ENCODE measurements at places on chromosomes 2 and 18. TPM values are rescaled to one million over a fixed set of nuclear protein-coding genes. Genes with fewer than 3 reads are reported as not detected.

The MYCN gene
- polyA plus RNA-seq = 38.1 TPM

DNA sequence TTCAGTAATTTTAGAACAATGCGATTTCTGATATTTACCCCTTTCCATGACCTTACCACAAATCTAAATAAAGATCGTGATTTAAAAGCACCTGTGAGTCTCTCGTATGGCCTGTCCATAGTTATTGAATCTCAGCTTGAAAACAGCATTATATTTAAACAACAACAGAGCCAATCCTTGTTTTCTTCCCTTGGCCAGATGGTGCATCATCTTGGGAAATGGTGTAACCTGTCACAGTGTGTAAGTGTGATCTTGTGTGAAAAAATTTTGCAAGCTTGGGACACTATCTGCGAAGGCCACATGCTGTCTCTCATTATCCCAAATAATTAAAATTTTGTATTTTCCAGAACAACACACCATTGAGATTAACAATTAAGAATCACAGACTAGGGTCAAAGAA is 262.7 kb upstream of the SPHKAP start:
- no peak for DNase-seq

GRCh38 chr2:29293830-29294438 is 178.7 kb downstream of the CLIP4 start:
- DNase-seq = peak; percentile 70

DNA sequence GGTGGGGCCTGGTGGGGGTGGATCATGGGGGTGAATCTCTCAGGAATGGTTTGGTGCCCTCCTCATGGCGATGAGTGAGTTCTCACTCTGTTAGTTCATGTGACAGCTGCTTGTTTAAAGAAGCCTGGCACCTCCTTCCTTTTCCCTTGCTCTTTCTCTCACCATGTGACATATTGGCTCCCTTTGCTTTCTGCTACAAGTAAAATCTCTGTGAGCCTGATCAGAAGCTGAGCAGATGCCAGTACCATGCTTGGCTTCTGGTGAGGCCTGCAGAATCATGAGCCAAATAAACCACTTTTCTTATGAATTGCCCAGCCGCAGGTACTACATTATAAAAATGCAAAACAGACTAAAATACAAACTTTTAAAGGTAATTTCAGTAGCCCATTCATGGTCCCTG is 73.4 kb upstream of the TEX51 start:
- DNase-seq = no peak

The CTAGE1 gene
- polyA plus RNA-seq = 0.03 TPM

- DNase-seq = no peak
Measured at GRCh38 chr18:54673936-54674335, 82.9 kb downstream of the DYNAP start.

DNA sequence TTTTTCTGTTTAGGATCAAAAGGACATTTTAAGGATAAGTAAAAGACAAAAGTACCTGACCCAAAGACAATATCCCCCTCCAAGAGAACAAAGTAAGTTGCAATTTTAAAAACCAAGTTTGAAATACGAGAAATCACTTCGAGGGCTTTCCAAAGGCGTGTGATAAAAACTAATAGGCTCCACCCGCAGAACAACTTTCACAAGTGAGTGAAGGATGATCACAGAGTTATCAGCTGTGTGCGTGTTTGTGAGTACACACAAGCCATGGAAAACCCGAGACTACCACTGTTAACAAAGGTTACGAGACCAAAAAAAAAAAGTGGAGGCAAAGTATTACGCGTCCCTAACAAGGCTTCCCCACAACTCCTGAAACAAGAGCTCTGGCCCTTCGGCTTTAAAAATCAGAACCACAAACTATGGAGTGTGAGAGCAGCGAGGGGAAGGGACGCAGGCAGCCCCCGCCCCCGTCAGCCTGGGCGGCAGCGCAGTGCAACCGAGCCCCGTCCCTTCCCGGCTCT is 719 bp downstream of the SMAD2 start:
- no peak for DNase-seq

- DNase-seq = no peak
Measured at GRCh38 chr2:151630372-151630771, 103.9 kb downstream of the NEB start.

DNA sequence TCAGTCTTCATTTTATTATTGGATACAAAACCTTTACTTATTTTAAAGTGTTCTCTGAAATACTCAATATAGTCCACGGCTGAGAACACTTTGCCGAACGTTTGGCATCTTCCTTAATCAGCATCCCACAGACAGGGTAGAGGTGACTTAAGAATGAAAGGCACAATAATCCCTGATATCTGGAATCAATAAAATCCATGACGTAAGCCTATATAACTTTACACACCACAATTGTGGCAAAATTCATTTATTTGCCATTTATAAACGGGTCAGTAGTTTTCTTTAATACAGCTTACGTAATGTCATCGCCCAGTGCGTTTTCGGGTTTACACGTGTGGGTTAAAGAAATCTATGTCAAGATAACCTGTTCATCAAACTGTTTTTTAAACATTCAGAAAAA is 1.3 kb downstream of the MGAT4A start:
- no peak for DNase-seq

DNA sequence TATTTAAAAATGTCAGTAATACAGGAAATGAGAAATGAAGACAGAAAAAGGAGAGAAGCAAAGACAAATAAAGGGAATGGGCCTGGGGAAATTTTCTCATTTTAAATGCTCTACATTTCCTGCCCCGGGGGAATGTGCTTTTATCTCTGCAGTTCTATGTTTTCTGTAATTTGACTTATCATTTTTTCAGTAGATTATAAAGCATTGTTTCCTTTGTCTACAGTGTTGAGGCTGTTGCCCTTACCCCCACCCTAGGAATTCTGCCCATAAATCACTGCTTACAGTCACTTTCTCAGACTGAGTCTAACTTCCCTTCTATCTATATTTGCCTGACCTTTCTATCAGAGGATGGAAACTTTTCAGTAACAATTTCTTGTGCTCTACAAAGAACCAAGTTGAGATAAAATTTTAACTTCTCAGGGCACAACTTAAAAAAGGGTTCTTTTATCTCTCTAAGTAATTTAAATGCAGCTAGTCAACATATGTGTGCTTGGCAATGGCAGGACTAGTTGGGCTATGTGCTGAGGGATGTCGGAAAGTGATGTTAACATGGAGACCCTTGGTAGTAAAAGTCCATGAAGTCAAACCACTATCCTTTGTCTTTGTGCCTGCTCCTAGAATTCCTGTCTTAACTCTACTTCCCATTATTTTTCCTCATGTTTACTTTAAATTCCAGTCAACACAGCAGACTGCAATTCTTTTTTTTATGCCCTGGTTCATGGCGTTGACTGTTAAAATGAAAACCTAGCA is 146.5 kb upstream of the MMADHC start:
- DNase-seq = peak; percentile 66

- DNase-seq = no peak
Measured at GRCh38 chr2:68687018-68687417, 43.6 kb downstream of the PROKR1 start.

DNA sequence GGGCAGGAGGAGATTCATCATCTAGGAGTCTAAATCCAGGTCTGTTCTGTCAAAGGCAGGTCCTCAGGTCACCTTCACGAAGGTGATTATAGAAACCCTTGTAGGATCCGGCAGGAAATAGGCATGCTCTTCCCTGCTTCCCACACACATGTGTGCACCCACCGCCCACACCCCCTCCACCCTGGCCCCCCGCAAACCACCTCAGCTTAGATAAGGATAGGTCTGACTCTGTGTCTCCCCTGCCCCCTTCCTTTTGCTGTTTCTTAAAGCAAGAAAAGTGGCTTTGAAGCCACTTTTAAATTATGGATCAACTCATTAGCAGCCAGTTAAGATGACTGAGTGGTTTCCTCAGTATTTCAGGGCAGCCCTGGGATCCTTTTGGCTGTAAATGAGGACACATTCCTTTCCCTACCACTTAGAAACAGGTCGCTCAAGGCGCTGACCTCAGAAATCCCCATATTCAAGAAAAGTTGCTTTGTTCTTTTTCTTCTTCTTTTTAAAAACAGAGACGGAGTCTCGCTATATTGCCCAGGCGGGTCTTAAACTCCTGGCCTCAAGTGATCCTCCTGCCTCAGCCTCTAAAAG is 14.5 kb upstream of the CIB4 start:
- DNase-seq = no peak

GRCh38 chr2:239296020-239296932 is 104.5 kb downstream of the HDAC4 start:
- DNase-seq = no peak

The OSBPL6 gene
- 6.9 TPM for polyA plus RNA-seq

GRCh38 chr2:233242231-233242927 is 9.1 kb upstream of the ATG16L1 start:
- DNase-seq = no peak

- DNase-seq = no peak
Measured at GRCh38 chr2:226644399-226644865, 155.2 kb downstream of the IRS1 start.

The IRS1 gene
- 12.6 TPM for polyA plus RNA-seq

GRCh38 chr2:101723371-101724124 is 26.0 kb downstream of the MAP4K4 start:
- DNase-seq = no peak

DNA sequence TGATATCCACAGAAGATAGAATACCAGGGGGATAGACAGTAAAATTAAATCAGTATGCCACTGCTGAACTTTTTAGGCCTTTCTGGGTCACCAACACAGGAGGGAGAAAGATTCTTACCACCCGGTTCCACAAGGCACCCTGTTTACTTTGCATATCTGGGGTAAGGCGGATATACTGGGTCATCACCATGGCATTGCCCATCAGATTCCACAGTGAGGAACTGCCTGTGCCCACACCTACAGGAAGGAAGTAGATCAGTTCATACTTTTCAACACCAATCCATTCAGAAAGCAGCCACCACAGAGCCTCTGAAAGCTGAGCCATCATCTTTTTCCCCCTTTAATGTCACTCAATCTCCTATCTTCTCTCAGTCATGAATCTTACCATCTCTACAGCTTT is 2.0 kb downstream of the LMAN2L start:
- no peak for DNase-seq

GRCh38 chr2:118044103-118044716 is 30.3 kb upstream of the CCDC93 start:
- DNase-seq = no peak

The QPCT gene
- 12.3 TPM for polyA plus RNA-seq

GRCh38 chr2:220504938-220505503 is 877.6 kb downstream of the SLC4A3 start:
- DNase-seq = no peak

The CDCA7 gene
- polyA plus RNA-seq = 39.0 TPM

DNA sequence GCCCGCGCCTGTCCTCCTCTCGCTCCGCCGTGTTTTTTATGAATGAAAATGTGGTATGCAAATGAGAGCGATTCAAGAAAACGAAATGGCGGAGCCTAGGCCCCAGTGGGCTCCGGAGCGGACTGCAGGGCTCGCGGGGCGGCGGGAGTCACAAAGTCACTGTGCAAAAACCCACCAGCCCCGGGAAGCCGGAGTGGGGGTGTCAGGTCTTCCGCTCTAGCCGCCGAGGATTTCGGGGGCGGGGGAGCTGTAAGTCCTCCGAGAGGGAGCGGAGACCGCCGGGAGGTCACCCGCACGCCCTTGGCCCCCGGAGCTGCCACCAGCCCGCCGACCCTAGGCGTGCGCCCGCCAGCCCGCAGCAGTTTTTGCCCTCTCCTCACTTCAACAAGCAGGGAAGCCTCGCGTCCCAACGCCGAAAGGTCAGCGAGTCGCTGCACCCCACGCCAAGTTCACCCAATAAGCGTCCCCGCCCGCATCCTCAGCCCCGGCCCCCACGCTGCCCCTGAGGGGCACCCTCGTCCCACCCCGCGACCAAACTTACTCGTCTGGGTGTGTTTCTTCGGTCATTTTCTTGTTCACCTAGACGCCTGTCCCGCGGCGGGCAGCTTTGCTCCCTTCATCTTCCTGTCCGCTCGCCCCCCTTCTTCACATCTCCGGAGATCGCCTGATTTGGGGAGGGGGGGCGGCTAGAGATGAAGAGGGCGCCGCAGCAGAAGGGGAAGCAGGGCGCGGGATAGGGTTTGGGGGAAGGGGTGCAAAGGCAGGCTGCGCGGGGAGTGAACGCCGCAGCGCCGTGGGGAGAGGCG is 775 bp downstream of the SPRED2 start:
- peak; percentile 57 for DNase-seq

DNA sequence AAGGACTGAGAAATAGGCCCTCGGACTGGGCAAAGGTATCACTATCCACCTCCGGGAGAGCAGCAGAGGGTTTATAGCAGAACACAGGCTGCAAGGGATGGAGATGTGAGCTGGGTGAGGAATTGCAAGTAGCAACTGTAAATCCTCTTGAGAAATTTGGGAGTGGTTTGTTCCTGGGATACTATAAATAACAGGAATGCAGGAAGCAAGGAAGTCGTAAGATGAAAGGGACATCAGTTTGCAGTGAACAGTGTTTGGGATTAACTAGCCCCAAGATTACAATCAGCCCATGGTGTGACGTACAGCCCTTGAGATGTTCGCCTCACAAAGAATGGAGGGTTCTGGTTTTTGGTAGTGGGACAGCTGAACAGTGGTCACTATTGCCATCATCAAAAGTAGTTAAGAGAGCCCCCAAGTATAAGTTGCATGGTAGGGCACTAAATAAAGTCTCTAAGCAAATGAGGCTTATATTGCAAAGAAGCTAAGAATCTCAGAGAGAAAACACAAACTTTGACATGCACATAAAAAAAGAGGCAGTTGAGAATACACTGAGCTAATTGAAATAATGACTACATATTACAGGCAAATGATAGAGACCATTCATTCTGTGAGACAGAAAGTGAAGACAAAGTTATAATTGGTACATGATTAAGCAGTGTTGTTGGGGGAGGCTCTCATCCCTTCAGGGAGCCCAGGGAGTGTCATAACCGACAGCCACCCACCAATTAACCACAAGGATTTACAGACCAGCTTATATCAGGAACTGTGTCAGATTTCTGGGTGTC is 362.5 kb upstream of the ACVR2A start:
- no peak for DNase-seq

GRCh38 chr2:176105730-176106580 is 1.1 kb upstream of the HOXD11 start:
- no peak for DNase-seq

The LRP2 gene
- polyA plus RNA-seq = 145 TPM

- DNase-seq = no peak
Measured at GRCh38 chr2:119158563-119159347, at the start of gene C1QL2. Gene C1QL2 (minus strand): TSS chr2:119158751. CDS start chr2:119158269, 482 bp downstream.

The CCL20 gene
- 0.66 TPM for polyA plus RNA-seq

GRCh38 chr2:102099536-102100298 is 42.8 kb upstream of the IL1R1 start:
- no peak for DNase-seq
